ENCODE measurements at places on chromosomes 5 and 9.

DNA sequence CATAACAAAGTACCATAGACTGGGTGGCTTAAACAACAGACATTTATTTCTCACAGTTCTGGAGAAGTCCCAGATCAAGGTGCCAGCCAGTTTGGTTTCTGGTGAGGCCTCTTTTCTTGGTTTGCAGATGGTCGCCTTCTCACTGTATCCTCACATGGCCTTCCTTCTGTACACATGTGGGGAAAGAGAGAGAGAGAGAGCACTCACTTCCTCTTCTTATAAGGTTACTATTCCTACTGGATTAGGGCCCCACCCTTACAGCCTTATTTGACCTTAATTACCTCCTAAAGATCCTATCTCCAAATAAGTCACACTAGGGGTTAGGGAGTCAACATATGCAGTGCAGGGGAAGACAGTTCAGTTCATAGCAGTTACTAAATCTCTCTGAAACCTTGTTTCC is 205.6 kb upstream of the GDNF start:
- DNase-seq = no peak

DNA sequence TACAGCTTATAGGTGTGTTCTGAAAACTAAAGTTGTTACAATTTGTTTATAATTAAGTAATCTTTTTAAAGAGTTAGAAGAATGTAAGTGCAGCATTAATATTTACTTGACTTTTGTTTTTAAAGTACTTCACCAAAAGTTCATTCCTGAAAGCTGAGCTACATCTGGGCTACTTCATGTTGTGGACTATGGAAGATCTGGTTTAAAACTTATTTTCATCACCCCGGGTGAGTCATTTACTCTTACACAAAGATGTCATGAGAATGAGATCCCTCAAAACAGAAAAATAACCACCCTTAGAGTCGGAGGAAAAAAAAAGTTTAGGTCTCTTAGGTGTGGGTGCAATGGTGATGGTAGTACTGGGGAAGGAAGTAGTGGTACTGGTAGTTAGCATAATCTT is 5.1 kb downstream of the POU5F2 start:
- no peak for DNase-seq

DNA sequence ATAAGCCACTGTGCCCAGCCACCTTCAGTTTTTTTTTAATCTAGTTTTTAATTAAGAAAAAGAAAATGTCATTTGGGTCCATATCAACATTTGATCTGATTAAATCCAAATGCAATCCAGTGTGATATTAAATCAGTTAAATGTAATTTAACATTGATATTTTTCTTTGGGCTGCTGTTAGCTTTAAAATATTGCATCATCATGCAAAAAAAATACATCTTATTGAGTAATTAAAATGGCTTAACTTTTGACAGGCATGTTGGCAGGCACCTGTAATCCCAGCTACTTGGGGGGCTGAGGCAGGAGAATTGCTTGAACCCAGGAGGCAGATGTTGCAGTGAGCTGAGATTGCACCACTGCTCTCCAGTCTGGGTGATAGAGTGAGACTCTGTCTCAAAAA is 22.7 kb upstream of the LRRC70 start:
- no peak for DNase-seq

GRCh38 chr5:119789406-119790117 is 160.2 kb downstream of the FAM170A start:
- DNase-seq = no peak

- no peak for DNase-seq
These were observed 282.6 kb upstream of the SMC2 start for GRCh38 chr9:103811462-103811861.

DNA sequence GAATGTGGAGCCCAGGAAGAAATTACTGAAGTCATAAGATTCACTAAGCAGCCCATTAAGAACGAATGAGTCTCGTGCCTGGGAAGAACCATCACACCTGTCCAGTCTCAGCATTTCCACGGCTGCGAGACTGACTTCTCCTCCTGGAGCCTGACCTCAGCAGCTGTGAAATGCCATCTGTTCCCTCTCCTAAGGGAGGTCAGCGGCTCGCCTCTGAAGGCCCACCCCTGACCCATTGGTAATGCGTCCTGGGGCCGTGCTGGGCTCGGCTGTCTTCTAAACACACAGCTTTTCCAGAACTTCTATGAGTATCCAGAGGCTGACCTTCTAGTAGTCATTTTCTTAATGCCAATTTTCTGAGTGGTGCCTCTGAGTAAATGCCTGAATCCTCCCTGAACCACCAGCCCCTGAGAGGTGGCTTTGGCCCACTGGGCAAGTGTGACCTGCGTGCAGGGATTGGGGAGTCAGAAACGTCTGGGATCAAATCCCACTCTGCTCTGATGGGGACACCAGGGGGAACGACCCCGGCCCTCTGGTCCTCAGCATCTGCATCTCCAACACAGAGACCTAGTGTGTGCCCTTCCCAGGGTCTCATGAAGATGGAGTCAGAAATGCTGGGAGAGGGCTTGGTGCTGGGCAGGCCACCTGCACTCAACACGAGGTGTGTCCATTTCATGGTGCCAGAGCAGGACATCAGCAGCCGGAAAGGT is 5.7 kb downstream of the SLC6A3 start:
- no peak for DNase-seq

DNA sequence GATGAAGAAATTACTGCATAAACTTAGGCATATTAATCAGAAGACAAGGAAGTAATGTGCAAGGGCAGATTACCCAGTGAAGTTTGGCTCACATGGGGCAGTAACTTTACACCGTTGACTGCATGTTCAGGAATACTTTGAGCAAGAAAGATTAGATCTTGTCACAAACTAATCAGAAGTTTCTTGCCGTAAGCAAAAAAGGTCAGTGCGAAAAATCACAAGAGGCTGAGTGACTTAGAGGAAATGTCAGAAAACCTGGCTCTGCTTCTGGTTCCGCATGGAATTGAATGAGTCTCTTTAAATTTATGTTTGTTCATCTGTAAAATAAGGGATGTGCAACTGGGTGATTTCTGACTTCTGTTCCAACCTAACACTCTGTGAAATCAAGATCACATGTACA is 64.4 kb downstream of the PARP8 start:
- DNase-seq = no peak

DNA sequence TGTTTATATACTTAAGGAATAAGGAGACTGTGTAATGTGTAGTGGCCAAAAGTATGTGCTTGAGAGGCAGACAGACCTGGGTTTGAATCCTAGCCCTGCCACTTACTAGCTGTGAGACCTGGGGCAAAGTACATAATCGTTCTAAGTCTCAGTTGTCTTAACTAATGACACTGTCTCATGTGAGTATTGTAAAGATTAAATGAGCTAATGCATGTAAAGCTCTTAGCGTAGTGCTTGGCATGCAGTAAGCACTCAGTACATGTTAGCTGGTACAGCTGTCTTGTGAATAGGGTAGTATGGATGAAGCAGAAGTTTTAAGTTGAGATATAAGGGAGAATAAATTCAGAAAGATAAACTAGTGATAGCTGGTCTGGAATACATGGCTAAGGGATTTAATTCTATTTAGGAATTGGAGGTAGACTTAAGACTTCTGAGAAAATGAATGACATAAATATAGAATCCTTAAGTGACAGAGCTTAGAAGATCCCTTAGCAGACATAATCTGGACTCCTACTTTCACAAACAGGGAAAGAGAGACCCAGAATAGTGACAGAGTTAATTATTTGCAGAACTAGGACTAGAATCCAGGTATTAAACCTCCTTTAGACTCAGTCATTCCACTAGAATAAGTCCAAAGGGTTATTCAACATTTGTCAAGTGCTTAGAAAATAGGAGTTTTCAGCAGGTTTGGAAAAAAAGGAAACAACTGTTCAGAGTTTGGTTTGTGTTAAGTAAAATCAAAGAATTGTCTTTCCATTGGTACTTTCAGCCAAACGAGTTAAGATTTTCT is 13.1 kb downstream of the GPR21 start:
- no peak for DNase-seq

DNA sequence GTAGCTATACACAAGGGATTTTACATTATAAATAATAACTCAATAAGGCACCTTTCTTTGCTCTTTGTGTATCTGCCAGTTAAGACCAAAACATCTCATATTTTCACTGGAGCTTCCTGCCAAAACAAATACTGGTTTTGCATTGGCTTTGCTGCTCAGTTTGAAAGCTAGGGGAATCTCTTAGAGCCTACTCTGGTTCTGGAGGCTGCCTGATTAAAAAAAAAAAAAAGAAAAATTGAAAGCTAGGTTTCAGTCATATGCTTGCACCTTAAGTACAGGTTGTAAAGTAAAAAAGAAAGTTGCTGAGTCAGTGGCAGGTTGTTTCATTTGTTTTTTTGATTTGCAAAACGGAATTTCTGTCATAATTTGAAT is 2.3 kb downstream of the DENND4C start:
- peak; percentile 56 for DNase-seq

DNA sequence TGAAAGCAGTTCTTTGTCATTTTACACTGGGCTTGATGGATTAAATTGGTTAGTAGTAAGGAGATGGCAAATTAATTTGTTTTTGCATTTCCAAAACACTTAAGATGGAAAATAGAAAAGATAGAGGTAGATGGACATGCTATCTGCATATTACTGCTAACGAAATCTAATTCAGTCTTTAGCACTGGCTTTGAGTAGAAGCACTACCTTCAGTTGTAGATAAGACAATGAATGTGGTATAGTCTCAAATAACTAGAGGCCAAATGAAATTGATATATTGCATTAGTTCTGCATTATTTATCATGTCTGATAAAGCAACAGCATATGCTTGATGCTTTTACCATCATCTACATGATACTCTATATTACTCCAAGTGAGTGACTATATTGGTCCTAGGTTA is 33.4 kb downstream of the KIAA1958 start:
- no peak for DNase-seq

GRCh38 chr5:159411115-159411514 is 80.8 kb upstream of the IL12B start:
- DNase-seq = no peak

DNA sequence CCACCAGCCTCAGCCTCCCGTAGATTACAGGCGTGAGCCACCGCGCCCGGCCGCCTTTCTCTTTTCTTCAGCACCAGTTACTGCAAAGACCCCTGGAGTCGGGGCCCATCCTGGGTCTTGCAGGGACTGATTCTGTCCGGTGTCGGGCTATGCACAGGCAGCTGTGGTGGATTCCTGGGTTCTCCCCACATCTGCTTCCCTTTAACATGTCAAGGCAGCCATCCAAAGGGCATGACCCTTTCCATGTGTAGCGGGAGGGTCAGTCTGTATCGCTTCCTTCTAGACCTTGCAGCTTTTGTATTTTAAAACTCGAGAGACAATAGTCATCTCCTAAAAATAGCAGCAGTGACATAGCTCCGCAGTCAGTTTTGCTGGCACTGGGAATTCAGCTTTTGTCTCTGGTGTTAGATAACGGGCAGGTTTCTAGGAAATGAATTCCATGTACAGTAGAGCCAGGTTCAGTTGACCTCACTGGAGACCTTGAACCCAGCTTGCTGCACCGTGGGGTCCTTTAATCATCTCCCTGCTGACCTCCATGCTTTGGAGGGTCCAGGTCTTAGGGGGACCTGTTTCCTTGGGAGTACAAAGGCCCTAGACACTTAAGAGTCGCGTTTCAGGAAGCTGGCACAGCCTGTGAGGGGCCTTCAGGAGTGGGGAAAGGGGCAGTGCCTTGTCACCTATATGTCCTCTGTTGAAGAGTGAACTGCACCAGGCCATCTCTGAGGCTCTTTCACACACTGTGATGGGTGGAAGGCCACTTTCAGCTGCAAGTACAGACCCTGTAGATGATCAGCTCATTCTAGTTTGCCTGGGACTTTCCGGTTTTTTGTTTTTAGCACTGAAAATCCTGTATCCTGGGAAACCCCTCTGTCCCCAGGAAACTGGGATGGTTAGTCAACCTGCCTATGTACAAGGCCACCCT is 13.8 kb downstream of the ANKRD33B start:
- DNase-seq = no peak

- DNase-seq = no peak
These were observed 66.8 kb upstream of the NEURL1B start for GRCh38 chr5:172573986-172574870.

DNA sequence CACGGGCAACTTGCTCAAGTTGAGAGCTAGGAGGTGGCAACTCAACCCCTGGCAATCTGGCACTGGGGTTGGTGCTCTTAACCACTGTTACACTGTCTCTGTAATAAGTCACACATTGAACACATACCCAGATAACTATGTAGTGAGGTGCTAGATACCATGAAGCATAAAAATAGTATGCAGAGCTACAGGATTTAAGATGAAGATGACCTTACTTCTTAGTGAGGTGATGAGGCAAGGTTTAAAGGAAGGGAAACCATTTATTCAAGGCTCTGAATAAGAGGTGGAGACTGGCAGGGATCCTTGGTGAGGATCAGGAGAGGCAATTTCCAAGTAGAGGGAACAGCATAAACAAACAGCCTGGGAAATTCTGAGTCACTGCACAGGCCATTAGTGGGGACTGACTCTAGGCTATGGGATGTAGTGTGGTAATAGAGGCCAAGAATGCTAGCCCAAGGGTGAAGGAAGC is 67.6 kb upstream of the NR3C1 start:
- no peak for DNase-seq

DNA sequence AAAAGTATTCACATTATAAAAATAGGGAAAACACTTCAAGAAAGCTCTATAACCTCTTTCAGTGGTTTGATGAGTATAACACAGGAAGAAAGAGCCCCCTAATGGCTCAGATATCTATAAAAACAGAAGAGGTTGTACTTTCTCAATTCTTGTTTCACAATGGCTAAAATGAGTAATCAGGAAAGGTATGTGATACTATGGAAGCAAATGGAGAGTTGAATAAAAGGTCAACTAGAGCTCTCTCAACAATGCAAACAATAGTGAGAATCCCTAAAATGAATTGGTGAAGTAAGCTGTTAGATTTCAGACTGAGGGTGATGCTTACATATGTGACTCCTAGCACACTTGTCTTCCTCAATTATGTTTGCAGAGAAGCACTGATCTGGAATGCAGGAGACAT is 584.6 kb upstream of the CDH18 start:
- DNase-seq = no peak

DNA sequence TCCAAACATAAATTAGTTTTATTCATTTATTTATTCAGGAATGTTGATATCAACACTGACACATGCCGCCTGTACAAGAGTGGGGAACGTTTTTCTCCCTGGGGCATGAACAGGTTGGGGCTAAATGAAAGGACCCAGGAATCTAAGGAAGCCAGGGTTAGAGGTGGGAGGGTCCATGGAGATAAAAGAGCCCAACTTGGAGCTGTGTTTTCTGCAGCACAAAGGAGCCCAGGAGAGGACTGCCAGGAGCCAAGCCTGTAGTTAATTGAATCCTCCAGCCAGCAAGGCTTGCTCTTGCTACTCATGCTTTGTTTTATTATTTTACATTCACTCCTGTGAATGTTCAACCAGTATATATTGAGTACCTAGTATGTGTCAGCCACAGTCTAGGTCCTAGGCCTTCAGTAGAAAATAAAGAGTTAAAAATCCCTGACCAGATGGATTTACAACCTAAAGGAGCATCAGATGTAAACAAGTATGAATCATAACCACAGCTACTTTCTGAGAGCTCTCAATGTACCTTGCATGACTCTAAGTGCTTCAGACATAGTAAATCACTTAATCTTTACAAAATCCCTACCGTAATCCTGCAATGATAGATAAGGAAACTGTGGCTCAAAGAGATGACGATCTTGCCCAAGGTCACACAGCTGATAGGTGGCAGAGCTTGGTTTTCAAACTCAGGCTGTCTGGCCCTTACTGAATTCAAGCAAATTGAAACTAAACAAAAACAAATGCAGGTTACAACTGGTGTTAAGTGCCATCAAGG is 69.8 kb downstream of the ASTN2 start:
- no peak for DNase-seq

- no peak for DNase-seq
These were observed 695 bp upstream of the ANXA6 start for GRCh38 chr5:151158287-151158661.
